Forelimb muscle (tissue), 1 donor: ENCODE measurements at places on chromosomes 4 and X. TPM values are rescaled to one million over a fixed set of nuclear protein-coding genes. Genes with fewer than 3 reads are reported as not detected.

GRCh38 chr4:106914223-106914622 lies 121.9 kb downstream of the DKK2 start:
- no peak for DNase-seq

DNA sequence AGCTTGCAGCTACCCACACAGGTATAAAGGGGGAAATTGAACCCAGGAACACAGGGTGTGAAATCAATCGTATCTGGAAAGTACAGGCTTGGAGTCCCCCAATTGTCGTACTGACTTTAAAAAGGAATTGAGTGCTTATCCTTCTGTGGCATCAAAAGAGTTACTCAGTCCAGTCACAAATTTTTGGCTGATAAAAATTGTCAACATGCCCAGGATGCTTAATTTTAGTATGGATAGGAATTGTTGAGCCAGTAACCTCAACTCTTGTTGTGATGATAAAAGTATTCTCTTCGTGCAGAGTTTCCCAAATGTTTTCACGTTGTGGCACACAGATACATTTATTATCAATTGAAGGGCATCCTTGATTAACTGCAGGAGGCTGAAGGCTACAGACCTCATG lies 43.6 kb upstream of the FTHL17 start:
- no peak for DNase-seq

GRCh38 chr4:88746206-88746605 lies 48.6 kb upstream of the NAP1L5 start:
- no peak for DNase-seq

DNA sequence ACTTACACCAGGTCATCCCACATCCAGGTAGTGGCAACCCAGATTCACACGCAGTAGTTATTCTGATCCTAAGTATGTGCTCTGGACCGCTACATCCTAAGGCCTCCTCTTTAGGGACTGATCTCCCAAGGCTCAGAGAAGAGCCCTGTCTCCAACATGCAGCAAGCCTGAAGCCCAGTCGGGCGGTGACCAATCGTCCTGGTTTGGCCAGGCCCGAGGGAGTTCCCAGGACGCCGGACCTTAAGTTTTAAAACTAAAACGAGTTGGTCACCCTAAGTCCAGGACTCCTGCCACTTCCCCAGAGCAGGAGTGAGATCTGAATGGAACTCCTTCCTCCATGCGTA lies 385 bp downstream of the LYAR start:
- DNase-seq: no peak

DNA sequence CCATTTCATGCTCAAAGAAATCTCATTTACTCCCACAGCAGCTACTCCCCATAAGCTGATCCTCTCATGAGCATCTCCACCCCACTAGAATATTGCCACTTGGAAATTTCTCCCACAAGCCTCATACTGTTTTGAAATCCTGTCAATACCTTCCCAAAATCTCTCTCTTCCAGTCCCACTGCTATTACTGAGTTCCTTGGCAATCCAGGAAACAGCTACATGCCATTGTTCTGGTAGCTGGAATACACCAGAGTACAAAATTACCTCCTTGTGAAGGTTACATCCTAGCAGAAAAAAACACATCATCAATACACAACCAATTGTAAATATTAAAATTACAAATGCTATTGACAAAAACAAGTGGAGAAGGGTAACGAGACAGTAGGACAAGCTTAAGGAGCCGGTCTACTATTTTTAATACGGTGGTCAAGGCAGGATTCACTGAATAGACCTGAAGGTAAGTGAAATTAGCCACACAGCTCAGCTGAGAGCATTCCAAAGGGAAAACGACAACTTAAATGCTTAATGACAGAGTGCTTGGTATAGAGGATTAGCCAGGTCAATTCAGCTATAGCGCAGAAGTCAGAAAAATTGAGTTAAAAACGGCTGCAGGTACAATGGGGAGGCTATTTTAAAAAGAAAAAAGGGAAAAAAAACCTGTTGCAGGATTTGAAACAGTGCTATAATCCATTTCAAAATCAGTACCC lies 6.4 kb downstream of the RPL9 start:
- DNase-seq: no peak

GRCh38 chr4:45477311-45477733 lies 646.5 kb downstream of the GABRG1 start:
- no peak for DNase-seq

DNA sequence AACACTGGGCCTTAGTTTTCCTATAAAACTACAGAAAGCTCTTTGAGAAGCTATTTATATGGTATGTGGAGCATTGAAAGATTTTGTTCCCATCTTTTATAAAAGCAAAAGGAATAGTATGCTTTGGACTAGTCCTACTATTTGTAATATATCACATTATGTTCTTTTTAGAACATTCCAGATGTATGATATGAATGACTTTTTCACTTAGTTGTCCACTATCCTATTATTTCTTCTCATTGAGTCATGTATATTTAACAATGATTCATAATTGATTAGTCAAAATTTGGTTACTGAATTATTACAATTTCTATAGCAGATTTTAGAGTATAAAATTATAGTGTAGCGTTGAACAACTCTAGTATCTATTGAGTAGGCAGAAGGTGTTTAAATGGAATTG lies 34.2 kb downstream of the RASSF6 start:
- DNase-seq: no peak

DNA sequence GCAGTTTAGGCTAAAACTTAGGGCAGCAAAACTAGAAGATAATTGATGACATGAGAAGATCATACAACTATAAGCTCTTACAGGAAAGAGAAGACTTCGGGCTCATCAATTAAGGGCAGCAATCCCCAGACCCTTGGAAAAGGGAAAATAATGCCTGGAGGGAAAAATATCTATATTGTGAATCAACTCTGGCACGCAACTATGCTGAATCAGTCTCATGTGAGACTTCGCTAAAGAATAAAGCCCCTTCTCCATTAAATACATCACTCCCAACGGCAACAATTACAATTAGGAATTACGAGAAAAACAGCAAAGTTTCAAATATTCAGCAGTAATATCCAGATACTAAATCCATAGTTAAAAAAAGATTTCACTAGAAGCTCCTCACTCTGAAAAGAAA lies 2016.8 kb upstream of the IGFBP7 start:
- DNase-seq: no peak

GRCh38 chr4:115562506-115562905 lies 449.1 kb upstream of the NDST4 start:
- DNase-seq: no peak

DNA sequence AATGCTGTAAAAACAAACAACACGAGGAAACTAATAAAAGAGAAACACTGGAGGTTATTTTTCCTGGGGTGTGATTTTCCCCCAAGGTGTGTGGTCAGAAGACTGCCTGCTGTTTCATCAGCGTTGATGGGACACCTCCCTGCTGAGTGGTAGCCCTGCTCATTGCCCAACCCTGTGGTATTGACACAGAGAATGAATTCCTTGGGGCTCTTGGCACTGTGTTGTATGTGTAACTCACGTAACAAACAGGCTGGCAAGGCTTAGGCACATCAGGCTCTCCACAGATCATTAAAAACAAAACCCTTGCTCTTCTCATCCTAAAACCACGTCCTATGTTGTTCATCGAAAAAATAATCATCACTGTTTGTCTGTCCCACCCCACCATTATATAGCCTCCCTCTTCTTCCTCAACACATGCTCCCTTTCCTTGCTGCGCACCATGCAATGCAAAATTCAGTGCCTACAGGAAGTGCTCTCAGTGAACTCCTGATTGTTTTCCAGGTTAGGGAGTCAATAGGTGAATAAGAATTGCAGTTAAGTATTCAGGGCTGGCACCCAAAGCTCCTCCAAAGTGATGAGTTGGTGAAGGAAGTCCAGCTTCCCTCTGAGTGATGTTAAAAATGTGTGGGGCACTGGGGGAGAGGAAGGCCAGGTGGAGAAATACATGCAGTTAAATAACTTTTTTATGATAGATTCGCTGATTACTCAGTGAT lies 11.4 kb upstream of the PUDP start:
- DNase-seq: no peak

DNA sequence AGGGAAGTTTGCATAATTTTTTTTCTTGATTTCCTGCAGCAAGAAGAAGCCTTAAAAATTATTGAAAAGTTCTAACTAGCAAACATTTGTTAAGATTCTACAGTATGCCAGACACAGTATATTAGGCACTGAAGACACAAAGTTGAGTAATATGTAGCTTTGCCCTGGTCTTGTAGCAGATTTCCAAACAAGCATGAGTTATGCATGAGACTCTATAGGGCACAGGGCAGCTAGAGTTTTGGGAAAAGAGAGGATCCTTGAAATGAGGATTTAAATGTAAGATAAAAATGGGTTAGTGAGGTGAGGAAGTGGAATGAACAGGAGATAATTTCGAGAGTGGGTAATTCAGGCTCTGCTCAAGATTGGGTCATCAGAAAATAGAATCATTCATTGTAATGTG lies 8.6 kb upstream of the GPRIN3 start:
- DNase-seq: no peak

DNA sequence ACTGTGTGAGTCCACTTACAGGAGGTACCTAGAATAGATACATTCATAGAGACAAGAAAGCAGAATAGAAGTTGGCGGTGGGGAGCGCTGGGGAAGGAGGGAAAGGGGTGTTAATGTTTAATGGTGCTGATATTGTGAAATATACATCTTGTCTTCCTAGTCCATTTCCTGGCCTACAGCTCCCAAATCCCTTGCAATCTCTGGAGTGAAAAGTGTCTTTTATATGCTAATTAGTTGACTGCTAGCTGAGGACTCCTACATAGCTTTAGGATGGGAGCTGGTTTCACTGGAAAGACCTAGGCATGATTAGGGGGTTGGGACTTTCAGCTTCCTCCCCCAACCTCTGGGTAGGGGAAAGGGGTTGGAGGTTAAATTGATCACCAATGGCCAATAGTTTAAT lies 36.0 kb downstream of the FUNDC1 start:
- DNase-seq: no peak

- DNase-seq: no peak
These were observed 325.5 kb upstream of the SLC7A11 start for GRCh38 chr4:138567696-138568095.

- DNase-seq: no peak
These were observed 87.7 kb upstream of the SRD5A3 start for GRCh38 chr4:55258152-55258865.

Gene GUCY1B1
- 17.3 TPM for polyA plus RNA-seq

Gene MAGEC1
- not detected for polyA plus RNA-seq

Gene WDR44
- 54.4 TPM for polyA plus RNA-seq

Gene DCK
- polyA plus RNA-seq: 18.5 TPM

Gene GRSF1
- polyA plus RNA-seq: 181 TPM

Gene VEGFC
- 7.9 TPM for polyA plus RNA-seq

Gene HTN1
- polyA plus RNA-seq: 0.08 TPM

Gene SHROOM2
- 1.7 TPM for polyA plus RNA-seq

Gene ENPEP
- polyA plus RNA-seq: 20.4 TPM

Gene ABCE1
- 62.2 TPM for polyA plus RNA-seq
